ENCODE measurements at places on chromosomes 6 and 20.

DNA sequence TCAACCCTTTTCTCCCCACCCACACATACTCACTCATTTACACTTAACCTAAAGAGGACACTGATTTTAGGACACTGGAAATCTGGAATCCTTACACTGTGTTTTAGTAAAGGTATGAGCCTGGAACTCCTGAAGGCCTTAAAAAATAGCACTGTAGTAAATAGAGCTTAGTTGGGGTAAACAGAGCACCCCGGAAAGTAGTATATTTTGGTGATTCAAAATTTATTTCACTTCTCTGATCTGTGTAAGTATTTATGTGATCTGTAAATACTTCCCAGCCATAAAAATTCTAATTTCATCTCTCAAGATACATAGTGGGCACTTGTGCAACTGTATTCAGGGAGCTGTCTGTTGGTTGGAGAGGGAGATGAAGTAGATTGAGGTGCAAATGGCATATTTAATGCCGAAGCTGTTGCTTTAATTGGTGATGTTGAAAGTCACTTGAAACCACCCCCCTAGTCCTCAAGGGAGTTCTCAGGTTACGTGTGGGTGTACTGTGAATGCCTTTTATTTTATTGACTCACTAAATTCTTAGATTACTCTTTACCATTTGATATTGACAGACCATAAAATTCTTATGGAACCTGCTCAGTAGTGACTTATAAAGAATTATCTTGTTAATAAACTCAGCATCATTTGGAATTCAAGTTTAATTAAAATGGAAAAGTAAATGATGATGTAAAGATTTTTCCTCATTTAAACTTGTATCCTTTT lies 154.9 kb downstream of the SOX4 start:
- DNase-seq = no peak

DNA sequence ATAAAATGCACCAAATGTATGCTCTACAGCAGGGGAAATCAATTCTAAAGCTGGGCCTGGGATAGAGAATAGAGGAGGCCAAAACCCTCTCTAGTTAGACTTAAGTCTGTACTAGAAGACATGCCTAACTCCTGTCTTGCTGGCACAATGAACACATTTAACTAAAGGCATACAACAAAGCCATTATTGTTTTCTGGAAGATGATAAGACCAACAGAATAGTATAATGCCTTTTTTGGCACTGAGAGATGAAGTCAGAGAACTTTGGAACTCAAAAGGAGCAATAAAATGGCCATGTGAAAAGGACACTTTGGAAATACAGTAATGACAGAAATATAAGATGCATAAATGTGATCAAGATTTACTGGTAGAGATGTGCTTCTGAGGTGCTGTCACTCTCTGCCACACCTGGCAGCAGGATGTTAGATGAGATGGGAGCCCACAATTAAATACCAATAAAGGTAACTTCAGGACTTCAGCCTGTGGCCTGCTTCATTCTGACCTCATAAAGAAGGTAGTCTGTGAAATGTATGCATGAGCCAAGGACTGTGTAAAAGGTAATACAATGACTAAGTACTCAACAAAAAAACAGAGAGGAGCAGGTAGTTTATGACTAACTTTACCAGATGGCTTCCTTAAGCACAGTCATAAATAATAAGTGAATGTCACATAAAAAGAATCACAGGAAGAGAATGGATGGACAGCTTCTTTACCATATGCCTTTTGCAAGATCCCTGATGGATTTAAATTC lies 333.4 kb downstream of the BCKDHB start:
- no peak for DNase-seq

DNA sequence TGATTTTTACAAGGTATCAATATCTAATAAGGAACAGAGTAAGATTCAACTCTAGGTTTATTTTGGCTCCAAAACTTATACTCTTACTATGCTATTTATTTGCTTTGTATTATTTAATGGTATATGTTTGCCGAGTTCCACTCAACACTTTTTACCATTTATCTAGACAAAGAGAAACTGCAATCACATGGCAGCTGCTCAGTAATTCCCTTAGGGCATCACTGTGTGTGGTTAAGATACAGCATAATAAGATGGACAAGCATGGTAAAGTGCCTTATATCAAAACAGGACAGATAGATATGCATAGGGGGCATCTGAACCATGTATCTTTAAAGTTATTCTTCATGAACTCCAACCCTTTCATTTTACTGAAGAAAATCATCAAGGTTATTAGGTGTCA lies 483.0 kb upstream of the ID4 start:
- DNase-seq = no peak

DNA sequence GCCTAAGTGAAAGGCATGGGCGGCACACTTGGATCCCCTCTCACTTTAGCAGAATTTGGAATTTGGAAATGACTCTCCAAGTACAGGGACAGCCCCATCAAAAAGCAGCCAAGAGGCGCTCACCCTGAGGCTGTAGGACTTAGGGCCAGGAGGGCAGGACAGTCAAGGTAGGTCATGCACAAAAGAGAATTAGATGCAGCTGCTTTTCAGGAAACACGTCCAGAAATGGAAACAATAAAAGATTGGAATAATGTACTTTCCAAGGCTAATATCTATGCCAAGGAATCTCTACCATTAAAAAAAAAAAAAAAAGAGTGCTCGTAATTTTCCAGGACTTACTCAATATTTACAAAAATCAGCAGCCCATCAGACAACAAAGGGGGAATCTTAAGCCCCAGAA lies 19.9 kb downstream of the PREP start:
- no peak for DNase-seq

GRCh38 chr20:46214824-46215488 lies 93.3 kb downstream of the CDH22 start:
- no peak for DNase-seq

- DNase-seq = no peak
These were observed 352.8 kb upstream of the SOX4 start for GRCh38 chr6:21240709-21241108.

DNA sequence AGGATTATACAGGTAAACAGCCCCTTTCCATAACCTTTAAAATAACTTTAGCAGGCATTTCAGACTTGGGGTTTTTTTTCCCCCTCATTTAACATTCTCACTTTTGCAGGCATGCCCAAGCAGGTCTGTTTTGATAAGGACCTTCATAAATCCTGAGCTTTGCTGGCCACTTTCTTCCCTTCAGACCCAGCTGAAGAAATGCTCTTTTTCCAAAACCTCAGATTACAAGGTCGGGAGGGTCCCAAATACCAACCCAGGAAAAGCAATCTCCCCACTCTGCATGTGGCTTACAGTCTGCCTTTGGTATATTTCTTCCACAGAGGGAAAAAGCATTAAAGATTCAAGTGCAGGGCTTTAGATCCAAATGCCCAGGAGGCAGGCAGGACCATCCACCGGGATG lies 6.8 kb downstream of the NFATC2 start:
- DNase-seq = no peak

Measured in activated CD4-positive, CD25-positive, alpha-beta regulatory T cell (primary cell).